ENCODE measurements at places on chromosomes 1 and 21. TPM values are rescaled to one million over a fixed set of nuclear protein-coding genes. Genes with fewer than 3 reads are reported as not detected.

GRCh38 chr1:186782791-186783190, 46.0 kb upstream of the PLA2G4A start:
- DNase-seq = no peak

GRCh38 chr1:179251675-179252074, 22.2 kb upstream of the ABL2 start:
- no peak for DNase-seq

The C1QA gene
- 0.88 TPM for total RNA-seq

DNA sequence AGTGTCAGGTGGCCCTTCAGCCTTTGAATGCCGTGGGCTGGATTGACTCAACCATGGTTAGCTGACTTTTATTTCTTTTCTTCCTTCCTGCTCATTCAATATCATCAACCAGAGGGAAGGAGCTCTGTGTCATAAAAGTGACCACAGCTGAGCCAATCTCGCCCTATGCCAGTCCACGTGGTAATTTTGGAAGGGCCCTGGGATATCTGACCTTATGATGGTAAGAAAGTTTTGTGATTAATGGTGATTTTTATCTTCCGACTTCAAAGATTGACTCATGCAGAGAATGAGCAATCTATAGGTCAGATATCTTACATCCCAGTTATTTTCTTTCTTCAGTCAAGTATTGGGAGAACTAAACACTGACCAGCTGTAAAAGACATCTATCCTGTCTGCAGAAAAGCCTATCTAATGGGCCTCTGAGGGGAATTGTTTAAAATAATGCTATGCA, 170.3 kb downstream of the ZC3H11B start:
- DNase-seq = no peak

DNA sequence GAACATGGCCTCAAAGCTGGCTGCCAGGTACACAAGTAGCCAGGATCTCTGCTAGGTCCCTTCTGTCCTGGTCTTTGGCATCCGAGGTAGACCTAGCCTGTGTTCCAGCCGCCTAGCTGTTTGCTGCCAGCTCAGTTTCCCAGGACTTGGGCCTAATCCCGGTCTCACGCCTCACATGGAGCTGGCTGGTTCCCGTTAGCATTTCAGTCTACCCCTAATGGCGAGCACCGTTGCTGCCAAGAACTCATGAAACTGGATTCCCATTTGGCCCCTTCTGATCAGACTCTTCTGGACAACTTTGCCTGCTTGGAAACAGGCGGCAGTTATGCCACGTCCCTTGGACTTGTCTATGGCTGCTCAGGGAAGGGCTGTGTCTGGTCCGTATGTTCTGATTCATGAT, 26.2 kb upstream of the HHAT start:
- no peak for DNase-seq

DNA sequence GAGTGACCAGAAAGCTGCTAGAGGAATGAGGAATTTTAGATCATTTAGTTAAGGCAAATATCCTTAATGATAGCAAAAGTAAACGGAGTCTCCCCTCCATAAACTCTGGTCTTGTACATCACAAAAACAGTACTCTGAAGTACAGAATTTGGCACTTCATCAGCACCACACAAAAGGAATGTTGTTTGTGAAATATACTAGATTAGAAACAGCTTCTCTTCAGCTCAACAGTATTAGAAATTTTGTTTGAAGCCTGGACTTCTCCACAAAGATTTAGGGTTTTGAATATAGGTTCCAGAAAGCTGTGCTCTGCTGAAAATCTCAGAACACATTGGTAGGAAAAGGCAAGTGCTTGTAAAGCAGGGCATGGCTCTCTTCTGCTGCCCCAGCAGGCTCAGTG, 135.1 kb upstream of the PTGFR start:
- no peak for DNase-seq

DNA sequence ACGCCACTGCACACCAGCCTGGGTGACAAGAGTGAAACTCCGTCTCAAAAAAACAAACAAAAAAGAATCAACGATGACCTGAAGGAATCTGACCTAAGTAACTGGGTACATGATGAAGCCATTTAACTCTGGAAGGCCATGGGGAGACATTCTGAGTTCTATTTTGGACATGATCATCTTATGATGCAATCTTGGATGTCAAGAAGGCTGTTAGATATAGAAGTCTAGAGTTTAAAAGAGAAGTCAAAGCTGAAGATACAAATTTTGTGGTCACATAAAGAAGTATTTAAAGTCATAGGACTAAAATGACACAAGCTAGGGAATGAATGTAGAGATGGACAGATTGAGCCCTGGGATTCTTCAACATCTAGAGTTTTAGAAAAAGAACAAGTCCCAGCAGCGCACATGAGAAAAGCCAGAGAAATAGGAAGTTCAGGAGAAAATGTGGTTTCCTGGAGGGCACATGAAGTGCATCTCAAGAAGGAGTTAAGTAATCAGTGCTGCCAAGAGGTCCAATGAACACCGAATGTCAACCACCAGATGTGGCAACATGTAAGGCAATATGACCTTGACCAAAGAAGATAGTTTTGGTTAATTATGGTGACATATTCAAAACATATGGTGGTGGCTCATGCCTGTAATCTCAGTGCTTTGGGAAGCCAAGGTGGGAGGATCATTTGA, 26.8 kb downstream of the ELK4 start:
- no peak for DNase-seq

The RPS8 gene
- 1,548 TPM for total RNA-seq

DNA sequence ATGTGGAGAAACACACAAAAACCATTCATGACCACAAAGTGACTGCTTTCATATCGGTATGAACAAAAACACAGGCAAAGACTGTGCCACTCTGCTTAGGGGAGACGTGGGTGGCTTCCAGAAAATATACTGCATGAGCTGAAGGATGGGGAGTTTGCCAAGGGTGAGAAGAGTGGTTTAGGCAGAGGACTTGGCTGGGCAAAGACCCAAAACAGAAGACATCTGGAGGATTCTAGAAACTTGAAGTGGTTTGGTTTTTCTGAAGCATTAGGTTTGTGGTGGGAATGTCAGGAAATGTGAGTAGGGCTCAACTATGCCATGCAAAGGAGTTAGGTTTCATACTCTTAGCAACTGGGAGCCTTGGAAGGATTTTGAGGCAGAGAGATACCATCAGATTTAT, 26.6 kb upstream of the DNM3 start:
- DNase-seq = no peak

The GUCA2A gene
- total RNA-seq = not detected

DNA sequence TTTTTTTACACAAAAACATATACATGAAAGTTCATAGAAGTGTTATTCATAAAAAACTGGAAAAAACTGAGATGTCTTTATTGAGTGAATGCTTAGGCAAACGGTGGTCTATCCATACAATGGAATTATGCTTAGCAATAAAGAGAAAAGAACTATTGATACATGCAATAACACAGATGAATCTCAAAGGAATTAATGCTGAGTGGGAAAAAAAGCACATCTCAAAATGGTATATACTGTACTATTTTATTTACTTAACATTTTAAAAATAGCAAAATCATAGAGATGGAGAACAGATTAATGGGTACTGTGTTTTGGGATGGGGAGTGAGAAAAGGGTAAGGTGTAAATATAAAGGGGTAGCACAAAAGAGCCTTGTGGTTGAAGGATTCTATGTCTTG, 29.8 kb downstream of the METTL18 start:
- DNase-seq = no peak

DNA sequence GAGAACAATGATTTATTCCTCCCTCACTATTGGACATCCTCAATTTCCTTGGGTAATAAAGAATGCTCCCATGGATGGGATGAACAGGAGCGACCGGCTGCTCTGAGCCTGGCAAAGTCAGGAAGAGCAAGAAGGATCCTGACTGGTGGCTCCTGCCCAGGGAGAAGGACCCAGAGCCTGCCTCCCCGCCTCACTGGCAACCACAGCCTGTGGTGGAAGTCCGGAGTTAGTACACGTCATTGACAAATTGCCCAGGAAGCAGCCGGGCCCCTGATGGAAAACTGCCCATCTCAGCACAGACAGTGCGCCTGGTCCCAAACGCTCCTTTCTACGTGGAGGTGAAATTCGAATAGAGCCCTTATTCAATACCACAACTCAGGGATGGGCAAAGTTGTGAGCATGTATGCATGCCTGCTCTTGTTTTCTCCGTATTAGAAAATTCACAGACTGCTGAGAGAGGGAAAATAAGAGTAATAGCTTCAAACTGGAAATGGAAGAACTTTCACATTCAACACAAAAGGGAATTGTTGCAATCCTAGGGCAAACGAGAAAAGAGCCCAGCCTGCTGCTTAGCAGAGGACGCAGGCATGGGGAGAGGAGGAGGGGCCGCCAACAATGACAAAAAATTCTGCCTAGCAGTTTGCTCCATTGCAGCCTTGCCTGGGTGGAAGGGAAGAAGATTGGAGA, 397.1 kb upstream of the VAMP3 start:
- DNase-seq = no peak

- DNase-seq = no peak
Measured at GRCh38 chr1:180907313-180908055, 5.2 kb upstream of the KIAA1614 start.

The CNIH3 gene
- total RNA-seq = 2.2 TPM

- DNase-seq = no peak
Measured at GRCh38 chr1:32899586-32900296, 1.4 kb downstream of the TMEM54 start.

GRCh38 chr1:110561596-110561995, 42.6 kb upstream of the KCNA10 start:
- DNase-seq = no peak

- no peak for DNase-seq
Measured at GRCh38 chr1:156652992-156653355, 11.1 kb downstream of the BCAN start.

The DEGS1 gene
- total RNA-seq = 65.8 TPM

The KIF14 gene
- total RNA-seq = 20.3 TPM

Data from activated naive CD8-positive, alpha-beta T cell treated with anti-CD3 and anti-CD28 coated beads, Interleukin-2, amount 10 ng/mL, durations not matched to agents 7 days and 5 days (primary cell).